ENCODE measurements at places on chromosomes 7 and 10.

GRCh38 chr7:47647181-47647917 is 65.4 kb upstream of the TNS3 start:
- DNase-seq = no peak

- DNase-seq = no peak
Measured at GRCh38 chr7:30505174-30505697, 607 bp upstream of the GGCT start.

- no peak for DNase-seq
Measured at GRCh38 chr10:125190946-125191345, 30.6 kb upstream of the CTBP2 start.

GRCh38 chr10:30822693-30823465 is 193.3 kb upstream of the LYZL2 start:
- DNase-seq = no peak

DNA sequence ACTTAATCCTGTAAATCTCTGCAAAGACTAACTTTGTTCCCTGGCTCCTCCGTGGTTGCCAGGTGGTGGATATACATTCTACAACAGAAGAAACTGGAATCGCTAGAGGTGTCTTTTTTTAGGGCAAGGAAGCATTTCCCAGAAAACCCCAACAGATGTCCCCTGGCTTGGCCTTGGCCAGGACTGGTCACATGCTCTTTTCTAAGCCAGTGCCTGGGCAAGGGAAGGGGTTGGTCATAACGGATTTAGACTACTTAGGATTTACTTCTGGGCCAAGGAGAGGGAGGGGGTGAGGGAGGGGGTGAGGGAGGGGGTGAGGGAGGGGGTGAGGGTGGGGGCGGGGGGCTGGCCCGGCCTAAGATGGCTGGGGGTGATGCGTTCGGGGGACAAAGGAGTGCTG is 105.7 kb downstream of the SNX10 start:
- DNase-seq = no peak

- no peak for DNase-seq
Measured at GRCh38 chr10:103072891-103073290, 120.2 kb downstream of the NT5C2 start.

DNA sequence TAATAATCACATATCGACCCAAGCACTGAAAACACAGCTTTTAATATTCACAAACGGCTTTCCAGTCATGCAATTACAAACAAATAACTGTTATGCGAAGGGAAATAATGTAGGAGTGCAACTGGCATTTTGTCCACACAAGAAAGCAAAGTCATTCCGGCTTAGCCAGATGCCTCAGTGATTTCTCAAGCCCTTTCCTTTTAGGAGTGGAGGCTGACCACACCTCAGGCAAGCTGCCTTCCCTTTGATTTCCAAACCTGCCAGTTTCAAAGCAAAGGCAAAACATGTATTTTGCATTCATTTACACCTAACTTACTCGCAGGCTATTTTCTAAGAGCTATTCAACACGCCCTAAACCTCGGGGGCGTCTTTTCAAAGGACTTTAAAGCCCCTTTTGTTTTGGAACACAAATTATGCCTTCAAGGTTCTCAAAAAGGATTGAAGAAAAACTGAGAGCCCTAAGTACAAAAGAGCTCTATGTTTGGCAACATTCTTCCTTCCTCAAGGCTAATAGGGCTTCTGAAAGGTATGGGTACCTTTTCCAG is 109.6 kb downstream of the CPXM2 start:
- DNase-seq = no peak

DNA sequence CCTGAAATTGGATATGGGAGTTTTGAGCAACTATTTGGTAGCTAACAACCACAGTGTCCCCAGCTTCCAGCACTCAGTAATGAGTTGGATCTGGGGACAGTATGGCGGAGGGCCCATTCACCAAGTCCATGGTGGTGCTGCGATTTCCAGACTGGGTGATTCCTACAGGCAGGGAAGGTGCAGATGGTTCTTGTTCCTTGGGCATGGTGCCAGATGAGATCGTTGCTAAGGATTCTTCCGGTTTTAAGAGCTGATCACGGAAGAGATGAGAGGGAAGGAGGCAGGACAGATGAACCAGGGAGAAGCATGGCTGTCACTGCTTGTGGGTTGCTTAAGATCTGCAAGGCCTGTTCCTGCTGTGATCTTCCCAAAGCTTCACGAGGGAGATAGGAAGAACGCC is 380.3 kb downstream of the TCERG1L start:
- DNase-seq = no peak

GRCh38 chr10:97034958-97035769 is 150.6 kb downstream of the SLIT1 start:
- DNase-seq = no peak

DNA sequence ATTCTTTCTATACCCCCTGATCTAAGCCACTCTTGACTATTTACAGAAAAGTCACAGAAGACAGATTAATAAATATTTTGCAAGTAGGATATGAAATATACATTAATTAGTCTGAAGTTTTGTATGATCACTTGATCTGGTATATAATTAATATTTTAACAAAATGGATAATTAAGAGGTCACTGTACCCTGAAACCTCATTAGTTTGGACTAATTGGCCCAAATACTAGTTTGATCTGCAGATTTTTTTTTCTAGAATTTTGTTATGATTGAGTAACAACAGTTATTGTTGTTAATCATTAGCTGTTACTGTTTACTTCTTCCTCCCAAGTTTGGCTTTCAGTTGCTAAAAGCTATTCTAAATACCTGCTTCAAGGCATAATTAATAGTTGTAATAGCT is 2.7 kb downstream of the NHLRC2 start:
- no peak for DNase-seq

GRCh38 chr10:32882076-32882475 is 76.0 kb downstream of the ITGB1 start:
- no peak for DNase-seq

DNA sequence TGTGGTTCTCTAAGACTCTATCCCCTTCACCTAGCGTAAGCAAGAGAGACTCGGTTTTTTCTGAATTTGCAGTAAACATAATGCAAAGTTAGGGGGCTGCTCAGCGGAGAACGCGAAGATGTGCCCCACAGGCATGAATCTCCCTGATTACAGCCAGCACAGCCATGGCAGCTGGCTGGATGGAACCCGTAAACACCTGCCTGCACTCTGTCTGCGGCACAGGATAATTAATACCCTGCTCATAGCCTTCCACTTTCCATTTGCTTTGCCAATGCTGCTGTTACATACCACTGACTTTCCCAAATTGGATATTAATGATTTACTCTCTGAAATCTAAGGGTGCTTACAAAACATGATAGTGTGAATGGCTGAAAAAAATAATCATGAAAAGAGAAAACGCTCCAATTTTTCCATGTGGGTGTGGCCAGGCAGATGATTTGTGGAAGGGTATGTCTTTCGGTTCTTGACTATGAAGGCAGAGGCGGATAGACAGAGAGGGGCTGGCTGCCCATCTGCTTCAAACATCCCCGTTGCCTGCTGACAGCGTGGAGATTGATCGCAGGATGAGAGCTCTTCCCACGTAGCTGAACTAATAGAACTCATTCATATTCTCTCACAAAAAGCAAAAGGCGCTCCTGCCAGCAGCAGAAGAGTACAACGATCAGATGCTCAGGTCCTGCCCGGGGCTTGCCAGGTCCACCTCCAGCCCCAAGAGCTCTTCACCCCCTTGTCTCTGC is 193.2 kb upstream of the GHITM start:
- no peak for DNase-seq

DNA sequence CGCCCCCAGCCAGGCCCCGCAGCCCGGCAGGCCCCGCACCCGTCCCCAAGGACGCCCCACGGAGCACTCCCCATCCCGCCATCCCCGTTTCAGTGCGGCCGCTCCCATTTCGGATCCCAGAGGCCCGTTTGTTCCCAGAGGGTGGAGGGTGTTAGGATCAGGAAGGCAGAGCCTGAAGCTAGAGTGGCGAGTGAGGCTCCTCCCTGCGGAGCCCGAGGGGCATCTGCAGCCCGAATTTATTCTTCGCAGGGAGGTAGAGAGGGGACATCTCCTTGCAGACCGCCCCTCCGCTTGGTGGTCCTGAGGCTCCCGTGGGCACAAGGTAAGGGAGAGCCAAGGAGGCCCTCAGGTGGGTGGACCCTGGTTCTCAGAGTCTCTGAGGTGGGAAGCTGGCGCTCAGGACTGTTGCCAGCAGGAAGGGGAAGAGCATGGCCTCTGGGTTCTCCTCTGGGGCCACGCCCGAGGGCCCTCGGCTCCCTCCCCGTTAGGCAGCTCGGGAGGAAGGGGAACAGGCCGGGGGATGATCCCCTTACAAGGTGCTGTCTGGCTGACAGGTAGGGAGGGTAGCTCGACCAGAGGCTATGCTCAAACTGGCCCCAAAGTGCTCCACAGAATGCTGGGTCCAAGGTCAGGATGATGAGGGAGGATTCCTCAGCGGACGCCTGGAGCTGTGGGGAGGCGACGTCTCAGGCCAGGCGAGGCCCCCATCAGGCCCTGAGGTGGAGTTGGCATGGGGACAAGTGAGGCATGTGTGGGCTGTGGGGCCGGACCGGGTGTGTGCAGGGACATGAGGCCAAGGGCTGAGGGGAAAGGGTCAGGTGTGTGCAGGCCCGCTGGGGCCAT is 17.4 kb downstream of the POLL start:
- DNase-seq = no peak

GRCh38 chr10:29874606-29875269 is 184.6 kb downstream of the JCAD start:
- no peak for DNase-seq

DNA sequence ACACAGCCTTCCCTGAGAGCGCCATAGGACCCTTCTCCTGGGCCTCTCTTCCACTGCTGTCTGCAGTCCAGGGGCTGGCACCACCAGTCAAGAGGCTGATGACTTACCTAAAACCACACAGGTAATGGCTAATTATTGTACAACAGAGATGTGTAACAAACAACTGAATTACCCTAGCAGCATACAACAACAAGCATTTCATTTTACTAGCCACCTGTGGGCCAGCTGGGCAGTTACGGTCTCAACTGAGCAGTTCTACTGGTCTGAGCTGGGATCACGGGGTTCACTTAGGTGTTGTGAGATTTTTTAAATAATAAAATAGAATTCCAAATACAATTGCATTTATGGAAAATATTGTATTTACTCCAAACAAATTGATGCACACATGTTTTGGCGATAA is 431.9 kb downstream of the TNS3 start:
- DNase-seq = no peak

- no peak for DNase-seq
Measured at GRCh38 chr7:151035026-151035717, 6.9 kb downstream of the ABCB8 start.

DNA sequence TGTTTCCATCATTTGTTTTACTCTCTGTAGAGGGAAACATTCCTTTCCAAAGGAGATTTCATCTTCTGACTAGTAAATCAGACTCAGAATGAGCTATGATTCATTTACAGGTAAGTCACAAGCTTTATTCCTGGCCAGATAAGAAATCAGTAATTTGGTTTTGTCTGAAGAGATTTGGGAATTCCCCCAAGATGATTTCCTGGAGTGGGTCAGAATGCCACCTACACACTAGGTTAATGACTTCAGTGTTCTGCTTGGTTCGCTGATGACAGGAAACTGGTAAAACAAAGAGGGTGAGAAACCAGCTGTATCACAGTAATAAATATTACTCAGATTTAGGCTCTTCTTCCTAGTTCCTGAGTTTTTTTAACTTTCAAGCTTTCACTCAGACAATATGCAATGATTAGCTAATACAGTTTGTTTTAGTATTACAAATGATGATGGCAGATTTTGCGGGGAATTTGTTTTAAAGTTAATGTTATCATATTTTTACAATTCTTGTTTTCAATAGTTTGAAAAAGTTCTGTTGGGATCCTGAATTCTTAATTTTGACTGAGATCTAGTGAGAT is 8.3 kb upstream of the ASZ1 start:
- DNase-seq = no peak

- no peak for DNase-seq
Measured at GRCh38 chr7:76326646-76327233, 24.3 kb downstream of the HSPB1 start.

GRCh38 chr7:79624336-79624735 is 170.9 kb upstream of the MAGI2 start:
- DNase-seq = no peak

- no peak for DNase-seq
Measured at GRCh38 chr7:151061213-151062110, 2.1 kb downstream of the SLC4A2 start.

GRCh38 chr10:51076299-51076841 is 2.1 kb downstream of the PRKG1 start:
- no peak for DNase-seq

DNA sequence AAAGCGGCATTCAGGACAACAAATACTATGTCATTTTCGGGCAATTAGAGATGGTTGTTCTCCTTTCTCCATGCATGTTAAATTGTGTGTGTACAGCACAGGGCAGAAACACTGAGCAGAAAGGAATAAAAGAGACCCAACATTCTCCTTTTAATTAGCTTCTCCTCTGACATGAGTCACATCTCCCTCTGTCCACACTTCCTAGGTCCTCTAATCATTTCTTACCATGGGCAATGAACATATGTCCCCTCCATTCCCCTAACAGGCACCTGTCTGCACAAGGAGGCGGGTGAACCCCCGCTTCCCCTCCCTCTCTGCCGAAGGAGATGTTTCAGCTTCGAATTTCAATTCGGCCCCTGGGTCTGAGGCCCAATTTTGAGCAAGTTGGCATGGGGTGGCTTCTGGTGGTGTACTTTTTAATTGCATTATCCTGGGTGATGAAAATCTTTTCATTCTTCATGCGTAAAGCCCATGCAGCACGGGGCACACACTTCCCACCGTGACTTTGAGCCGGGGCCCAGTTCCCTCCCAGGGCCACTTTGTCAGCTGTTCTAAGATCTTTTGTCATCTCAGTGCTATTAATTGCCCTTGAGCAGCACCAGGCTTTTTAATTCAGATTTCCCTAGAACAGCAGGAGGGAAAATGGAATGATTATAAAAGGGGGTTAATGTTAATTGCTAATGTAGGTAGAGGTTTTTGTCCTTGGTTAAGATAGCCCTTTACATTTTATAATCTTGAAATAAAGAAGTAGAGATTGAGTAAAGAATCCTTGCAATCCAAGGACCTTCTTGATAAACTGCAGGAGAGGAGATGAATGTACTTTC is 219.5 kb upstream of the NRP1 start:
- no peak for DNase-seq
